ENCODE measurements at places on chromosomes 7 and 10.

- DNase-seq = no peak
Observed at GRCh38 chr10:105596749-105597148, 955.7 kb downstream of the SORCS3 start.

DNA sequence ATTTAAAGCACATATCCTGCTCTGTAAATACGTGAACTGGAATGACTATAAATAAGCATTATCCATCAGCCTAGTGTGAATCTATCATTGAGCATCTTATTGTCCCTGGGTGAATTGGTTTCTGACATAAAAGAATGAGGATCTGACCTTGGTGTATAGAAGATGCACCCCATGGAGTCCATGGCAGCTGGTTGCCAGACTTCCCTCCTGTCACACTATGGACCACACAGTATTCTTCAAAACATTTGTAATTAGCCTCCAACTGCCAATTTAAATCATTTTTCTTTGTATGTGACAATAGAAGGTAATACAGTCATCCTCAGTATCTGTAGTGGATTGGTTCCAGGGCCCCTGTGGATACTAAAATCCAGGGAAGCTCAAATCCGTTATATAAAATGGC lies 238.1 kb upstream of the ZWINT start:
- DNase-seq = no peak

DNA sequence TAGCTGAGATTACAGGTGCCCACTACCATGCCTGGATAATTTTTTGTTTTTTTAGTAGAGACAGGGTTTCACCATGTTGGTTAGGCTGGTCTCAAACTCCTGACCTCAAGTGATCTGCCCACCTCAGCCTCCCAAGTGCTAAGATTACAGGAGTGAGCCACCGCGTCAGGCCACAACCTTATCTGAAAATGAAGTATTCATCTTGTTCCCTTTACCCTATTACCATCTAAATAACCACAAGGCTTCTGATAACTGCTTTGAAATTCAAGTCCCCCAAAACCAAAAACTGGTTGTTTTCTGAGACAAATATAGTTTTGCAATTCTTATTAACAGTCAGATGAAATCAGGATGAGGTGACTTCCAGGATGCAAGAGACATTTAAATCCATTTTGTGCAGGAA lies 2.4 kb downstream of the TCTN3 start:
- no peak for DNase-seq

DNA sequence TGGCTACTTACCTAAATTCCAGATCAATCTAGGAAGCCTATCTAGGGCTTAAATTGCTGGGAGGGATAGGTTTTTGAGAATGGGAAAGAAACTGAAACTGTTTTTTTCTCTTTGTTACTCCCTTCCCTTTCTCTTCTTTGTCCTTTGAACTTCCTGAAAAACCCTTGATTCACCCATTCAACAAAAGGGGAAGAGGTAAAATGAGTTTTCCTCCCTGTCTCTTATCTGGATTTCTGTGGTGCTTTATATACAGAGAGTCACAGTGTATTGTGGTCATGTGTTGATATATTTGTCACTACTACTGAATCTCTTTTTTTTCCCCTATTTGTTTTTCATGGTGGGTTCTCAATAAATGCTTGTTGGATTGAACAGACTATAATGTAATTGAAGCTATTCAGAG lies 19.8 kb upstream of the NUP205 start:
- peak; percentile 30 for DNase-seq

GRCh38 chr10:88116971-88117626 lies 253.7 kb downstream of the PTEN start:
- DNase-seq = no peak

- no peak for DNase-seq
Observed at GRCh38 chr7:24233386-24233785, 50.6 kb upstream of the NPY start.

GRCh38 chr7:147415991-147416390 lies 1174.6 kb upstream of the C7orf33 start:
- DNase-seq = no peak

GRCh38 chr10:34815185-34816084 lies at the start of gene PARD3:
Gene PARD3 (minus strand): TSS chr10:34815296. CDS start chr10:34814995, 301 bp downstream.
- peak; percentile 76 for DNase-seq

DNA sequence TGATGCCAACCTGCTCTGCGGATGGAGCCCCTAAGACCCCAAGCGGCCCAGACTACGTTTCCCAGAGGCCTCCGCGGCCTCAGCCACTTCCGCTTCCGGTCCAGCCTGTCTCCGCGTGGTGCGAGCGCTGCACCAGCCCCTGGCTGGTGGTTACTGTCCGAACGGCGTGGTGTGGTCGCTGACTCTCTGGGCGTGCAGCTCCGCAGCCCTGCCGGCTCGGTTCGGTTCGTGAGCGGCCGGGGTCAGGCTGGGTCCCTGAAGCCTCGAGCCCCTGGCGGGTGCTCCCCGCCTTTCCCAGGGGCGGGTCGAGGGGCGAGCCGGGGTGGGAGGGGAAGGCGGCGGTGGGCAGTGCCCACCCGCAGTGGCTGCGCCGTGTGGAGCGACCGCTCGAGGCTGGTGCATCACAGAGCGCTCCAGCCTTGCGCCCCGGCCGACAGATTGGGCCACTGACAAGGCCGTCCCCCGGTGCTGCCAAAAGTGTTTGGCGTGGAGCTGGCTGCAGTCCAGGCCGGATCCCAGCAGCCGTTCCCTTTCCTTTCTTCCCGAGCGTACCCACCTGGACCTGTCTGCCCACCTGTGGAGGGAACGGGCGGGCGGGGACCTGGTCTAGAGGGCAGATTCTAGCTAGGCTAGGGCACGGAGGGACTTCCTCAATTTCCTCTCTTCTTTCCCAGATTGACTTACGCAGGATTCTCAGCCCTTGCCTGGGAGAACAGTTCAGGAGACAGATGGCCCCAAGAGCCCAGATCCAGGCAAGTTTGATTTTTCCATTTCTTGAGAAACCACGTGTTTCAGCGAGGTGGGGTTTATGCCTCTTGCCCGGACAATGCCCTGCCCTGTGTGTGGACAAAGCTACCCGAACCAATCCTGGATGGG lies at the start of gene ZNF485:
ZNF485 (plus strand) TSS at position 116 of the 876 bp plus-strand sequence; CDS start at position 729, 613 bp downstream.
- DNase-seq = peak; percentile 56

DNA sequence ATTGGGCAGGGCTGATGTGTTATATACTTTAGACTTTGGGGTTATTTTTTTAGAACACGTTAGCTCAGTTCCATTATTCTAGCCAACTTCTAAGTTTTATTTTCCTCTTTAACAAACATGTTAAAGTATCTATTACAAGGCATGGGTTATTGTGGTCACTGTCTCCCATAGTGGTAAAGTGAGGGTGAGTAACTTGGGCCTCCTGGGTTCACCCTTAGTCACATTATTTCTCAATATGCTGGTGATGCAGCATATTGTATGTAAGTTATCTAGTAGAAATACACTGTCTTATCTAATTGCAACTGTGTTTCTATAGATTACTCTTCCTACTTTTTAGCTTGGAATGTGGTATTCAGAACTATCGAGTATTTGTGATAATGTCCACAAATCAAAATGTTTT lies 65.9 kb downstream of the BBS9 start:
- DNase-seq = peak; percentile 84

GRCh38 chr7:126689037-126689436 lies 563.7 kb downstream of the GRM8 start:
- DNase-seq = no peak

- DNase-seq = no peak
Observed at GRCh38 chr10:45453639-45454255, 79.7 kb downstream of the ALOX5 start.

- peak; percentile 21 for DNase-seq
Observed at GRCh38 chr10:51176976-51177695, 102.8 kb downstream of the PRKG1 start.

DNA sequence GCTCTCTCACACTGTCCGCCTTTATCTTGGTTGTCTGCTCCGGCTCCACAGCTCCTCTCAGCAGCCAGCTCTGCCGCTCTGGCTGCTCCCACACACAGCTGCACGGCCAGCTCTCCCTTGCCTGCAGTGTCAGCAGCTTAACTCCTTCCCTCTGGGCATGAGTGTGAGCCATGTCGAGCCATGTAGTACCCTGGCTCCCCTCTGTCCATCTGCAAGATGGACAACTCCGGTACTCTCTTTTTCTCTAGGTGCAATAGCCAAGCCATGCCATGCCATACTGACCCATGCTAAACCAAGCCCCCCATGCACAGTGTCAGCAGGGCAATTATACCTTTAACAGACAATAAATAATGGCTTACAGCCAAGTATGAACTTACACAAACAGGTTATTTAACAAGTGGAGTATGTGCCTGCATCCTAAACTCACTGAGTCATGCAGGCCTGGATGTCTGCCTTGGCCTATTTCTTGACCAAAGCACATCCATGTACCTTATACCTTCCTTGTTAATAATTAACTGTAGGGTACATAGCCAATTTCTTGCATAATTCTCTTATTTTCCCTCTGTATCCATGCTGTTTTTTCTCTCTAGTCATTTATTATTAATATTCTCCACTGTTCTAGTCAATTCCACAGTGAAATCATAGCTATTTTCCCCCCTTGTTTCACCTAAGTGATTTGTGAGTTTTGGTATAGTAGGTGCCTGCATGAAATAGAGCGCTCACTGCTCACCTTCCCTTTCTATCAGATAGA lies 170.9 kb downstream of the CDK14 start:
- no peak for DNase-seq

- no peak for DNase-seq
Observed at GRCh38 chr10:129331207-129331838, 135.7 kb upstream of the MGMT start.

DNA sequence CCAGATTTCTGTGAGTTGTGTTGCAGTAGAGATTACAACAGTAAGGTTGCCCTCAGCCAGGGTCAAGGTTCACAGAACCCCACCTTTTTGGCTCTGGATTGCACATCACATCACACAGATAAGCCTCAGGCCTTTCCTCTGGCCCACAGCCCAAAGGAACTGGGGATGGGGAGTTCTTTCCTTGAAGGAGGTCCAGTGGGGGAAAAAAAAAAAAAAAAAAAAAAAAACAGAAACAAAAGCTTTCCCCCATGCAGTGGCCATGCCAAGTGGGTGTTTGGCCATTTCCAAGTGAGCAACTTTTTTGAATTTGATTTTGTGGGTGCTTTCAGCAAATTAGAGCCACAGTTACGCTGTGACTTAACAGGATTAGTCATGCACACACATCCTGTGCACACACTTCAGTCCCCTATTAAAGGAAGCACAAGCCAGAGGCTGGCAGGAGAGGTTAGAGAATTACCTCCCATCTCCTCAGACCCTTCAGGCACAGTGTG lies 79.3 kb upstream of the NANOS1 start:
- no peak for DNase-seq
